ENCODE measurements at places on chromosomes 16 and 17.

- DNase-seq = no peak
Observed at GRCh38 chr17:82299452-82299851, 18.0 kb downstream of the CD7 start.

- DNase-seq = no peak
Observed at GRCh38 chr16:35194681-35195080, 1735.3 kb downstream of the TP53TG3F start.

GRCh38 chr16:71971571-71971970 lies 28.6 kb downstream of the PKD1L3 start:
- DNase-seq = no peak

GRCh38 chr17:50076591-50077235 lies 18.4 kb upstream of the PDK2 start:
- no peak for DNase-seq

DNA sequence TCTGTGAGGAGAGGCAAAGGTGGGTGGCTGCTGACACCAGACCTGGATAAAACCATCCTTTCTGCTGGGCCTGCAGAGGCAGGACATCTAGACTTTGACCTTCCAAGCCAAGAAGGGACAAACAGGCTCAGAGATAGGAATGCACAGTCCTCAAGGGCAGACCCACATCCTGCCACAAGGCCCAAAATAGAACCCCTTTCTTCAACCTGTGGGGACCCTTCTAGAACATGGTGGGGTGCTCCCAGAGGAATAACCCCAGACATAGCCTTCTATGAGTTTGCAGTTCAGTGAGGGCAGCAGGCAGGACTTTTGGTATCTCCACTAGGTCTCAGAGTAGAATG lies 3.8 kb upstream of the CBFB start:
- DNase-seq = no peak

DNA sequence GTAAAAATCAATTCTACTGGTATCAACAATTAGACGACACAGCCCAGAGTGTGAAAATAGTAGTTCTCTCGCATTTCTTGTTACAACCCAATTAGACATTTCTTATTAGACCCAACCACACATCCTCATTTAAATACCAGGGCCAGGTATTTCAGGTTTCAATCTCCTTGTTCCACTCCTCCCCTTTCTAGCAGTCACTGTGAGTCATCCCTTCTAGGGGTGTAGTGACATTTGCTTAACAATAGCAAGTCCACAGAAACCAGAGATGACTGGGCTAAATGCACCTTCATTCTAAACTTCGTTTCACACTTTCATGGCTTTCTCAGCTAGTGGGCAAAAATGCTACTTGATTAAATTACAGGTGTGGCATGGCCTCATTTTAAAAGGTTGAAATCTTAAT lies 116.9 kb upstream of the CACNG3 start:
- no peak for DNase-seq

GRCh38 chr16:55642611-55643010 lies 13.2 kb upstream of the SLC6A2 start:
- DNase-seq = no peak

DNA sequence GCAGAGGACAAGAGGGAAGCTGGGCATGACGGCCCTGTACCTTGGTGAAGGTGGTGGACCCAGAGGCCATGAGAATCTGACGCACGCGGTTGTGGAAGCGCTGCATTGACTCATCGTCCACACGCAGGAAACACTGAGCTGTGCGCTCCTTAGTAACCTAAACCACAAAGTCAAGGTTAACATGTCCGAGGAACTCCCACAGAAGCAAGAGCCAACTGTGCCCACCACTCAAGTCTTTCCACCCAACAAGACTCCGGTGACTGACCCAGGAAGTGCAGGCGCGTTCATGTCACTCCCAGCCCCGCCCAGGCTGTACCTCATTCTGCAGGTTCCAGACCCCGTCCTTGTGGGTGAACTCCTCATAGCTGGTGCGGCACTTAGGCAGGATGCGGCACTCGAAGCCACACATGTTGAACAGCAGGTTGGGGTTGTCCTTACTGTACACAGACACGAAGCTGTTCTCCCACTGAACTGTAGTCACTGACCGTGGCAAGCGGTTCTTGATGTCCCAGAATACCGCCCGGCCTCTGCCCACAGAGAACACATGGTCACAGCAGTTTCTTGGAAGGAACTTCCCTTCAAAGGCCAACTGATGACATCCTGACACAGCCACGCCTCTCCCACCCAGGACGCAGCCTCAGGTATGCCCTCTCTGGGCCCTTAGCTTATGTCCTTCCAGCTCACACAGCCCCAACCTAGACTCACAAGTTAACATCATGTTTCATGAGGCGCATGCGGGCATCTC lies 11.5 kb downstream of the PRPF8 start:
- DNase-seq = no peak

DNA sequence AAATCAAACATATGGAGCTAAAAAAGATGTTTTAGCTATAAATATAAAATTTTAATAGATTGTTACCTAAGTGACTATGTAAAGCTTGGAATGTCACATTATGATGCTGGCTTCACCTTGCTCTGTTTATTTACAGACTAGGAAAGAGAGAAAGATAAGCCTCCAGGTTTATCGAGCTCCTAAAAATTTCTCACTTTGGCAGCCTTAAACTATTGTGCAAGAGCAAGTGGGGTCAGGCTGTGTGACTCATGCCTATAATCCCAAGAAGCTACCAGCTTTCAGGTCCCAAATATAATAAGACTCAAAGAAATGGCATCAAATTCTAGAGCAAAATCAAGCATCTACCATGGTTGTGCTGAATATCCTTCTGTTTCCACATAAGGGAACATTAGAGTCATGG lies 34.3 kb upstream of the PRSS54 start:
- no peak for DNase-seq

GRCh38 chr17:13584701-13585080 lies 17.0 kb downstream of the HS3ST3A1 start:
- DNase-seq = no peak

- no peak for DNase-seq
Observed at GRCh38 chr17:57197466-57198071, 58.8 kb upstream of the MSI2 start.

DNA sequence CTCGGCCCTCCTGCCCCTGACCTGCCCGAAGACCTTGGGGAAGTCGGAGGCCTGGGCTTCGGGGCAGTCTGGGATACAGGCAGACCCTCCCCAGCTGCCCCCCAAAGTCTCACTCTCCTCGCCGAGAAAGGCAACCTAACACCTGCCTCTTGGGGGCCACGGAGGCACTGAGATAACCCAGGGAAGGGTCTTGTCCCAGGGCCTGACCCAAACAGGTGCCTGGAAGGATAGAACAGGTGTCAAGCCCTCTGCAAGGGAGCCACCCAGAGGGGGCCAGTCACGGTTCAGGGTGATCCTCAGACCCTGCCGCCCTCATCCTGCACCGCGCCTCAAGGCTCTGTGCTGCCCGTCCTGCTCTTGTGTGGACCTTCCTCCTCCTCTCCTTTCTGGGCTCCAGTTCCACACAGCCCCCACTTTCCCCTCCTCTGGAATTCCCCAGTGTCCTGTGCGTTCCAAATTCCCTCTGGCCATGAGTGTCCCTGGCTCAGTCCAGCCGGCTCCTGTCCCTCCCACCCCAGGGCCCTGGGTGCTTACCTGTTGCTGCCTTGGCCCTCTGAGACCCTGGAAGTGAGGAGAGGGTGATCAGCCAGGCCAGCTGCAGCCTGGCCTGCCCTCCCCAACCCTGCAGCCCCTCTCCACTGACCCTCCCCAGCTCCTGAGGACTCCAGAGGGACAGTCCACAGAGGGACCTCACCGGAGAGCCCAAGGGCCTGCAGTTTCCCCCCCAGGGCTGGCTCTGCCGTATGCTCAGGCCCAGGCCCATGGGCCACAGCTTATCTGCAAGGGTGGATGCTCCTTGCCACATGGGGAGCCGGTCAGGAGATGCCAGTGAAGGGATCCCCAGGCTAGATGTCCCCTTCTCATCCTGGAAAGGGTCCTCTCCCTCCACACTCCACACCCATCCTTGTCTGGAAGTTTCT lies 3.8 kb downstream of the PRSS27 start:
- no peak for DNase-seq

DNA sequence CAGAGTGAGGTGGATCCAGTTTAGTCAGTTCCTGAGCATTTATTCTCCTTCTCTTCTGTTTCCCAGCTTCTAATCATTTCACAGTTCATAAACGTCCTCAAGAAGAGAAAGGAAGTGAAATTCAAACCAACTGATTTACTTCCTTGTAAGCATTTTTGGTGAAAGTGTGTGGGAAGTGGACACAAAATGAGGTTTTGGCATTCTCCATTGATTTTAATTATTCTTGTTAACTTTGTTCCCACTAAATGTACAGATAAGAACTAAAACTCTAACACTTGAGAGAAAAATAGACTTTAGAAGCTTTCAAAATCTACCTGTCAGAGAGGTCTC lies 42.7 kb upstream of the CORO6 start:
- DNase-seq = no peak

- no peak for DNase-seq
Observed at GRCh38 chr17:75908201-75908600, 3.5 kb upstream of the MRPL38 start.

DNA sequence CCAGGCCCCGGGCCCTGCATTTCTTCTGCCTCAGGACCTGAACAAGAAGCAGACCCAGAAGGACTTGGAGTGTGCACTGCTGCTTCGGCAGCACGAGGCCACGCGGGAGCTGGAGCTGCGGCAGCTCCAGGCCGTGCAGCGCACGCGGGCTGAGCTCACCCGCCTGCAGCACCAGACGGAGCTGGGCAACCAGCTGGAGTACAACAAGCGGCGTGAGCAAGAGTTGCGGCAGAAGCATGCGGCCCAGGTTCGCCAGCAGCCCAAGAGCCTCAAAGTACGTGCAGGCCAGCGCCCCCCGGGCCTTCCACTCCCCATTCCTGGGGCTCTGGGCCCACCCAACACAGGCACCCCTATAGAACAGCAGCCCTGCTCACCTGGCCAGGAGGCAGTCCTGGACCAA lies 9.2 kb downstream of the HIRIP3 start:
- no peak for DNase-seq

GRCh38 chr16:35447010-35447558 lies 1987.7 kb downstream of the TP53TG3F start:
- DNase-seq = no peak

DNA sequence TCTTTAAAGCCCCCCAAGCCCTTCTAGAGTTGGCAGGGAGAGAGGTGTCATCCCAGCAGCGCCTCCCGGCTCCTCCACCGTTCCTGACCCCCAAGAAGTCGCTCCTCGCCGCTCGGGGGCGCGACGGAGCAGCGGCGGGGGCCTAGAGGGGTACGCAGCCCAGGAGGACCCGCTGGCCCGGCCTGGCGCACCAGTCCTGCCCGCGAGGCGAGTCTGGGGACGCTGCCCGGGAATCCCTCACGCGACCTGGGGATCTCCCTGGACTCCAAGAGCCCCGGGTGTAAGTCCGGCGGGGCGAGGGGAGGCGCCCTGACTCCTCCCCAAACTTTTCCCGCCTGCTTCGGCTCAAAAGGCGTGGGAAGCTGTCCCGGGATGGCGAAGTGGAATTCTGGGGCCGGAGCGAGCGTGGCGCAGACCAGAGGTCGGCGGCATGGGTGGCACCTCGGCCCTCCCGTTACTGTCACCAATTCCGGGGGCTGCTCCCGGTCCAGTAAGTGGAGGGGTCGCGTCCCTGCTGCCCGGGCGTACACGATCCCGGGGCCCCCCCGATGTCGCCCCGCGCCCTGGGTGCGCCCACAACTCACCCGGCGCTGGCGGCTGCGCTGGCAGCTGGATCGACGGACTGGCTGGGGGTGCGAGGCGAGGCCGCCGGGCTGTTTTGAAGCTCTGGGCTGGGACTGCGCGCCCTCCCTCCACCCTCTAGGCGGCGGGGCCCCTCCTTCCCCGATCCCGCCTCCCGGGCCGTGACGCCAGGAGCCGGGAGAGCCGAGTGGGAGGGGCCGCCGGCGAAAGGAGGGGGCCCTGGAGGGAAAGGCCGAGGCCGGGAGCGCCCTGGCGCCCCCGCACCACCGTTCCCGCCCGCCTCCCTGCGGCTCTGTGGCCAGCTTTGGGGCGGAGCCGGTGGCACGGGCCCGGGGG lies at the start of gene EMP2:
TSS of gene EMP2 (minus strand) at position 634 of the 918 bp plus-strand sequence. CDS start 32,981 bp downstream, outside the sequence.
- no peak for DNase-seq

- no peak for DNase-seq
Observed at GRCh38 chr17:67865438-67865837, 40.1 kb downstream of the BPTF start.

DNA sequence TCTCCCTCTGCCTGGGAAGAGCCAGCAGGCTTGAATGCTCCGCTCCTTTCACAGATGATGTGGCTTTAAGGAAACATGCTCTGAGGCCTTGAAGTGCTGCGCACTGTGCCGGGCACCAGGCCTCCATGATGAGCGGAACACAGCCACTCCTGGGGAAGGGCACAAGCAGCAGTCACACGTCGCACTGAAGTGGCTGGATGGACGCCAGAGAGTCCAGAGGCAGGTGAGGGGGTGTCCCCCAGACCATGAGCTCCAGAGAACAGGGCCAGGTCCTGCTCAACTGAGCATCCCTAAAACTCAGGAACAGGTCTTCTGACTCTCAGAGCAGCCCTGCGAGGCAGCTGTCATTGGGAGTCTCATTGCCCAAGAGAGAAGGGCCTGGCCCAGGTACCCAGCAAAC lies 35.6 kb downstream of the PEMT start:
- DNase-seq = no peak

DNA sequence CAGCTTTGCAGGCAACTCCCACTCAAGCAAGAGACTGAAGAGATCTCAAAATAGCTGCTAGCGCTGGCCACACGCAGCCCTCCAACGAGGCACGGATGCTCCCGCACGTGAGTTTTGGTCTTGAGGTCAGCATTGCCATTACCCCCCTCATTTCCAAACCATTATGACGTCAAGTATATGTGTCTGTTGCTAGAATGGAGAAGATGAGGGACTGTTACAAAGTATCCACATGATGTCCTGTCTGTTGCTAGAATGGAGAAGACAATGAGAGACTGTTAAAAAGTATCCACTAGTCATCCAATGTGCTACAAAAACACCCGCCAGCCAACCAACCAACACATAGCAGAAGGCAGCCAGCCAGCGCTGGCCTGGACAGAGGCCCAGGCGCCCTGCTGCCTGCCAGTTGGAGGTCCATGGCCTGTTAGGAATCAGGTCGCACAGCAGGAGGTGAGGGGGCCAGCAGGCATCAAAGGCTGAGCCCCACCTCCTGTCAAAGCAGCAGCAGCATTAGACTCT lies 24.8 kb downstream of the KLHDC4 start:
- DNase-seq = peak; percentile 6

DNA sequence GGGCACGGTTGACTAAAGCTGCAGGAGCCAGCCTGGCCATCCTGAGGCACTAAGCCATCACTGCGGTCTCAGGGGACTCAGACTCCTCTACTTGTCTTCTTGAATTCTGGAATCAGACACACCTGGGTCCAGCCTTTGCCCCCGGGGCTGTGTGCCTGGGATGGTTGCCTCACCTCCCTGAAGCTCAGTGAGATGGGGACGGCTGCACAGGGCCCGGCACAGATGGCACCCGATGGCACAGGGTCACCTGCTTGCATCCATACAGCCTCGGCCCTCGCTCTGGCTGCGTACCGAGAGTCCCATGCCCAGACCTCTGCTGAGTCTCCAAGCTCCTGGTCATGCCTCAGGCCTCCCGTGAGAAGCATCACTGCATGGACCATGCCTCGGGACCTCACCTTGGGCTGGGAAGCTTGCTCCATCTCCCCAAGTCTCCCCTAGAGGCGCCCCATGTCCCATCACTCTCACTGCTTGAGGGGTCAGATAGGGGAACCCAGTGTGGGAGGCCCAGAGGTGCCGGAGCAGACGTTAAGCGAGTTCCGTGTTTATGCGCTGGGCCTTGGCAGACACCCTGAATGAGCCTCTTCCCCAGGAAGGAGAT lies 316.3 kb downstream of the SEC14L1 start:
- no peak for DNase-seq
